ENCODE measurements at places on chromosomes 6 and 20. TPM values are rescaled to one million over a fixed set of nuclear protein-coding genes. Genes with fewer than 3 reads are reported as not detected.

DNA sequence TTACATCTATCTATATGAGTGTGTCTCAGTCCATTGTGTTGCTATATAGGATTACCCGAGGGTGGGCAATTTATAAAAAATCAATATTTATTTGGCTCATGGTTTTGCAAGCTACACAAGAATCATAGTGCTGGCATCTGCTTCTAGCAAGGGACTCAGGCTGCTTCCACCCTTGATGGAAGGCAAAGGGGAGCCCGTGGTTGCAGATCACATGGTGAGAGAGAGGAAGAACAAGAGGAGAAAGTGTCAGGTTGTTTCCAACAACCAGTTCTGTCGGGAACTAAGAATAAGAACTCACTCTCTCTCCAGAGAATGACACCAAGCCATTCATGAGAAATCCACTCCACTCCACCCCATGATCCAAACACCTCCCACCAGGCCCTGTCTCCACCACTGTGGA lies 48.2 kb upstream of the TENT5A start:
- no peaks in the 10 kb centered on the region for H3K36me3 ChIP-seq
- no peak overlapping the region for H3K27ac ChIP-seq
- no peaks in the 10 kb centered on the region for H3K4me1 ChIP-seq
- no peak for DNase-seq
- H3K4me3 ChIP-seq: no peak overlapping the region

- H3K4me3 ChIP-seq: no peak overlapping the region
- DNase-seq: no peak
- no peaks in the 10 kb centered on the region for H3K36me3 ChIP-seq
- H3K4me1 ChIP-seq: peaks cover 18% of the 10 kb centered on the region
These were observed 334.1 kb upstream of the CITED2 start for GRCh38 chr6:139708337-139709199.

DNA sequence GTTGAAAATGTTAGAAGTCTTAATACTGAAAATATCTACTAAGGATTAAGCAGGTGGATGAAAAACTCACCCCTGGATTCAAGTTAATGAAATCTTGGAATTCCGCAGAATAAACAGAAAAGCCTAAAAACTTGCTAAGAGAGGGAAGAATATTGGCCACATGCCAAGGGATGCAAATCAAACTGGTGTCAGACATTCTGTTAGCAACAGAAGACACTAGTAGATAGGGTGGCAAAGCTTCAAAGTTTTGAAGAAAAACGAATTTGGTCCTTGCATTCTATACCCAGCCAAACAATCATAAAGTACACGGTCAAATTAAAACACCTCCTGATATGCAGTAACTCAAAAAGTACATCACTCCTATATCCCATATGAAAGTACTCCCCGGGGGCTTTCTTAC lies 77.1 kb upstream of the ADTRP start:
- no peaks in the 10 kb centered on the region for H3K27me3 ChIP-seq
- no peak for DNase-seq
- peaks cover 15% of the 10 kb centered on the region for H3K4me1 ChIP-seq

DNA sequence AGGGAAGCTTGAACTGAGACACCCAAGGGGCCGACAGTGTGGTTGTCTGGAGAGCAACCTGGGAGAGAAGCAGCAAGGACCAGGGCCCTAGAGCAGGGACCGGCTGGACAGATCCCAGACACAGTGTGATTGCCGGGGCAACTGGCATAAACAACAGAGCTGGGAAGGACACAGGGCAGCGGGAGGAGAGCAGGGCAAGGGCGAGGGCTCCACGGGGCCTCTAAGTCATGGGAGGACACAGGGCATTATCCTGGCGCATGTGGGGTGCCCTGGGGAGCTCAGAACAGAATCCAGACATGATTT lies 31.1 kb upstream of the CCR6 start:
- no peak overlapping the region for H3K4me3 ChIP-seq
- no peak for DNase-seq
- H3K36me3 ChIP-seq: no peaks in the 10 kb centered on the region
- H3K27ac ChIP-seq: no peak overlapping the region
- H3K4me1 ChIP-seq: no peaks in the 10 kb centered on the region

Gene MKKS
- 12.5 TPM for total RNA-seq

Gene HUS1B
- not detected for total RNA-seq

Gene UNC93A
- total RNA-seq: not detected

Measured in heart left ventricle (tissue), 16 donors.